GM12878 (cell line): ENCODE measurements at places on chromosomes 11 and 22.

DNA sequence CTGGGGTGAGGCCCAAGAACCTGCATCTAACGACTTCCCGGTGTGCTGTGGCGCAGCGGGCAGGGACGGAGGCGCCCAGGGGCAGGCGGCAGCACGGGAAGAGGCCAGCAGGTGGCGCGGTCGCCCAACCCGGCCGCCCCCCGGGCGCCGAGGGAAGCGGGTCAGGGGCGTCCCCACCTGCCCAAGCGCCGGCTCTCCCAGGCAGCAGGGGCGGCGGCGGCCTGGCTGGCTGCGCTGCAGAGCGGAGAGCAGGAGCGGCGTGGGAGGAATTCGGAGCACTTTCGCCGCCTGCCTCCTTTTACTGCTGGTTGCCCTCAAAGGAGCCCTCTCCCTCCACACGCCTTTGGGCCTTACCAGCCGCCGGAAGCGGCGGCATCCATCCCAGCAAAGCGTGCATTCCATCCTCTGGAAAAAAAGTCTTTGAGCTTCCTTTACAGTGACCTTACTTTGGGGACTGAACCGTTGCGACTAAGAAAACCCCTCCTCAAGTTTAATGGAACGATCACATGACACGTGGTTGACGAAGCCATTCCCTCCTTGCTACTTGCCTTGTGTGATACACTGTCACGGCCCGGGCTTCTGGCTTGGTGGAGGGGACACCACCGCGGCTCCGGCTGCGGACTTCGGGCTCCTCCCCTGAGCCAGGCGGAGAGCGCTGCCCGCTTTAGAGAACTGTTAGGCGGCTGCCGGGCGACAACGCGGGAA is 106.8 kb upstream of the CLMP start:
- DNase-seq, result peak; percentile 32

GRCh38 chr11:128734103-128734831 is 40.4 kb downstream of the FLI1 start:
- DNase-seq, result no peak

GRCh38 chr11:70483077-70483861 is 84.9 kb downstream of the CTTN start:
- no peak for DNase-seq

DNA sequence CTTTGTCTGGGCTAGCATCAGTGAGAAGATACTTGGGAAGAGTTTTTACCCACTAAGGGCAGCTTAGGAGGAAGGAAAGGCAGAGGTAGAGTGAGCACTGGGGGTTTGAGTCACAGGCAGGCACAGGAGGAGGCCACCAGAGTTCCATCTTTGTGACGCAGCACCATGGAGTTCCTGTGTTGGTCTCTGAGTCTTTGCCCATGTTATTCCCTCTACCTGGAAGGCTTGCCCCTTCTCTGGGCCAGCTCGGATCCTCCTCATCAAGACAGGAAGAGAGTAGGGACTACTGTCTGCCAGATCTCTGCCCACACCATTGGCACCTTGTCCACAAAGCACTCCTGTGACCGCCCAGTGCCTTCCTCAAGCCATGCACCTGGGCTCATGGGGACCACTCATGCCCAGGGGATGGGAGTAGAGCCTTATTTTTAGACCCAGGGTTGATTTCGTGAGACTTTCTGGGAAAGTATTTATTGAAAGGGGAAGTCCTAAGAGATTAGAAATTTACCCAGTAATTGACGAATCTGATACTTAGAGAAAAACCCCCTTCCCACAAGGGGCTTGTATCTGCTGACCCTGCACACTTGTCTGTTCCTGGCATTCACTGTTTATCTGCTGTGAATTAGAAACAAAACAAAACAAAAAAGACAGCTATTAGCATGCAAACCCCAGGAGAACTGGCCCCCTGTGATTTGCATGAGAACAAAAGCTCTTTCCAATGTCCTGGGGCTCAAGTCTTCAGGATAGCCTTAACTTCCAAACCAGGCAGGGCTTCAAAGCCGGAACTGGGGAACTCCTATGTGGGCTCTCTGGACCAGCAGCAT is 35.9 kb upstream of the MYEOV start:
- peak; percentile 73 for DNase-seq

GRCh38 chr11:90532125-90532524 is 309.3 kb upstream of the CHORDC1 start:
- DNase-seq, result no peak

DNA sequence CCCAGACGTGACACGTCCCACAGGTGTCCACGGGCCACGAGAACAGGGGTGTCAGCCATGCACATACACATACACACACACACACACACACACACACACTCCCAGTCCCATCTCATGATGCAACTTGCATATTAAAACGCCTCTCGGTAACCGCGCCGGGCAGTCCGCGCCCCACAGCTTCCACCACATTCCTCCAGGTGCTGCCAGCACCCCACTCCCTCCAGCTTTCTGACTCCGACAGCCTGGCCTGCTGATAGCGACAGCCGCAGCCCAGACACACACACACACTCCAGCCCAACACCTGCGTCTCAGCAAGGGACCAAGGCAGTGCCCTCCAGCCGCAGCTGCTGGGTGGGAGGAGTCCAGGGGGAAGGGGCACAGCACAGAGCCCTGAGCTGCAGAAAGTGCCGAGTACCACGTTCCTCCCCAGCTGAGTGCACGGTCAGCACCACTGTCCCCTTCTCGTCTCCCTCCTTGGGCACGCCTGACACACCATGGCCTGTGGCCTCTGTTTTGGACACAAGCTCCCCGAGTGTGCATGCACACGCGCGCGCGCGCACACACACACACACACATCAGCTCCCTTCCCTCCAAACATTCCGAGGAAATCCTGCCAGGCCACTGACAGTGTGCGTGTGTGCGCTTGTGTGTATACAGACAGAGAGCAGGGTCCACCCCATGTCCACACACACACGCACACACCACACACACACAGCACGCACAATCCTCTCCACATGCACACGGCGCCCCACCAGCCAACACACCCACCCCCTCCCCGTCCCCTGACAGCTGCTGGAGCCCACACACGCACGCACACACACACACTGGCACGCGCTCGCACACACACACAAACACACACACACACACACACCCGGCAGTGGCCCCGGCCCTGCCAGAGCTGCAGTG is 1.2 kb downstream of the ELFN2 start:
- no peak for DNase-seq

- DNase-seq, result no peak
Observed at GRCh38 chr11:105609341-105609781, 512 bp upstream of the GRIA4 start.

DNA sequence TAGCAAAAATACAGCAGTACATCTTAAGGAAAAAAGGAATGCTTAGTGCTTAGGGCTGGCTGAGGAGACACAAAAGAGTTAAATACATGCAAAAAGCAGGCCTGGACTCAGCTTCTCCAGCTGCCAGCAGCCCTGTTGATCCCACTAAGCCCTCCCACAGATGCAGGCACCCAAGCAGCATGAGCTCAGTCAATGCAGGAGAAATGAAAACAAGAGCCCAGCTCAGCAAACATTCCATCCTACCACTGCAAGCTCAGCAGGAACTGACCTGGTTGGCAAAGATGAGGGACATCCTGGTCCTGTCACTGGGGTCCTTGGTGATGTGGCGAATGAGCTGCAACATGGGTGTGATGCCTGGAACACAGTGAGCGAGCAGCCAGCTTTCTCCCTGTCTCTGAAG is 5.8 kb downstream of the CYB5R2 start:
- DNase-seq, result no peak

DNA sequence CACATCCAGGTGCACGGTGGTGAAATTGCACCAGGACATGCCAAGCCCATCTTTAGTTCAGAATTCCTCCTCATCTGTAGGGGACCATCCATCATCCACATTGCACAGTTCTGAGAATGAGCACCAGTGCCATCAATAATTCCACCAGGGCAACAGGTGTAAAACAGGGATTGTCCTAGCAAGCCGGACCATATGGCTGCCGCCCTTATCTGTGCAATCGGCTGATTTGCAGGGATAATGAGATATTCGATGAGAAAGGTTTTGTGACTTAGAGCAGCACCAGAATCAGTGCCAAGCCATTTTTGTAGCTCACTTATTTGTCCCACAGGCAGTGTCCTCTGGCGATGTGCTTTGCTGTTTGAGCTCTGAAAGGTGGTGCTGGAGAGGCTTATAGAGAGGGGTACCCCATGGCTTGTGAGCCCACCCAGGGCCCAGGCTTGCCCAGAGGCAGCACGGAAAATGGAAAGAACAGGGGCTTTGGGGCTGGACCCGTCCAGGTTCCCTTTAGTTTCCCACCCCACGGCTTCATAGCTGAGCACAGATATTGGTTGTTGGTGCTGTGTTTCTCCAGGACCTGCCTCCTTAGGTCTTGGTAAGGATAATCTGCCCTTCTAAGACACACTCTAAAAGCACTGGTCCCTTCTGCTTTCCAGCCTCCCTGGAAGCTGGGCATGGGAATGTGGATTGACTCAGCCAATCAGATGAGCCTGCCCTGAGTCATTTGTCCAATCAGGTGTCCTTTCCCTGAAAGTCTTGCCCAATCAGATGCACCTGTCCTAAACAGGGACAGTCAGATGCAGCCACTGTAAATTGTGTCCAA is 84.0 kb upstream of the SHANK2 start:
- DNase-seq, result no peak

GRCh38 chr11:91243630-91244029 is 981.0 kb upstream of the FAT3 start:
- DNase-seq, result no peak

DNA sequence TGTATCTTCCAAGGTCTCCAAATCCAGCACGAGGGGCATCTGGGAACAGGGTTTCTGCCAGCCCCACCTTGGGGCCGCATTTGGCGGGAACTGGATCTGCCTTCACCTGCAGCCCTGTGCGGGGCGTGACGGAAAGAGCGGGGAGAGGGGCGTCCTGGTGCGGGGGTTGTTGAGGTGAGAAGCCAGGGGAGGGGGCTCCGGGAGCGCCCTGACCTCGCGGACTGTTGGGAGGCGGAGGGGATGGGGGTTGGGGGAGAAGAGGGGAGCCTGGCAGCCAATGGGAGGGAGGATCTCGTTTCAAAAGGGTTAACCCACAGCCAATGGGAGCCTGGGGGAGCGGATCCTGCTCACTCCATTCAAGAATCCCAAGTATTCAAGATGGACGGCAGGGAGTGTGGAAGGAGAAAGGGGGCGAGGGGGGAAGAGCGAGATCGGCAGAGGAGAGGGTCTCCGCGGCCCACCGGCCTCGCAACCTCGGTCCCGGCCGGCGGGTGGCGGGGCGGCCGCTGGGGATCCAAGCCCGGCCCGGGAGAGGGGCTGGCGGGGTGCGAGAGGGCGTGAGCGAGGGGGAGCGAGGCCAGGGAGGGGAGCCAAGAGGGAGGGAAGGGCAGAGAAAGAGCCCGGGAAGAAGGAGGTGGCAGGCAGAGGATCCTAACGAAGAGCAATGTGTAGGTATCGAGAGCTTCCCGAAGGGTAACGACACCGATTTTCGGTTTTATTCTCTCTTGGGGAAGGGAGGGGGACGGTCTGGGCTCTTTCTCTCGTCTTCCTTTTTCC is 11.5 kb downstream of the YPEL4 start:
- no peak for DNase-seq
